ENCODE measurements at places on chromosomes 5 and 9.

DNA sequence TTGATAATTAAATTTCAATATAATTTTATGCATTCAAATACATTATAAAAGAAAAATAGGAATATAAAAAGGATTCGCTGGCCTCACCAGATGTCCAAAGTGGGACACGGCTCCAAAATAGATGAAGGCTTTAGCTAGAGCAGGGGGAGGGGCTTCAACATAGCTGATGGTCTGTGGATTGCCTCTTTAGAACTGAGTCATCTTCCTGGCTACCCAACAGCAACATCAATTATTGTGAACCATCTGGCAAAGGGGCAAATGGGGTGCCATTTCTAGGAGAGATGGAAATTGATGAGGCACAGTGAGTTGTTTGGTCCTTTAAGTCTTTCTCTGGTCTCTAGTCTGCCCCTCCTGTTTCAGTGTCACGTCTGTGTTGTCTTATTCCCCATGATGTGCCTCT is 44.2 kb upstream of the CD180 start:
- no peak for DNase-seq

DNA sequence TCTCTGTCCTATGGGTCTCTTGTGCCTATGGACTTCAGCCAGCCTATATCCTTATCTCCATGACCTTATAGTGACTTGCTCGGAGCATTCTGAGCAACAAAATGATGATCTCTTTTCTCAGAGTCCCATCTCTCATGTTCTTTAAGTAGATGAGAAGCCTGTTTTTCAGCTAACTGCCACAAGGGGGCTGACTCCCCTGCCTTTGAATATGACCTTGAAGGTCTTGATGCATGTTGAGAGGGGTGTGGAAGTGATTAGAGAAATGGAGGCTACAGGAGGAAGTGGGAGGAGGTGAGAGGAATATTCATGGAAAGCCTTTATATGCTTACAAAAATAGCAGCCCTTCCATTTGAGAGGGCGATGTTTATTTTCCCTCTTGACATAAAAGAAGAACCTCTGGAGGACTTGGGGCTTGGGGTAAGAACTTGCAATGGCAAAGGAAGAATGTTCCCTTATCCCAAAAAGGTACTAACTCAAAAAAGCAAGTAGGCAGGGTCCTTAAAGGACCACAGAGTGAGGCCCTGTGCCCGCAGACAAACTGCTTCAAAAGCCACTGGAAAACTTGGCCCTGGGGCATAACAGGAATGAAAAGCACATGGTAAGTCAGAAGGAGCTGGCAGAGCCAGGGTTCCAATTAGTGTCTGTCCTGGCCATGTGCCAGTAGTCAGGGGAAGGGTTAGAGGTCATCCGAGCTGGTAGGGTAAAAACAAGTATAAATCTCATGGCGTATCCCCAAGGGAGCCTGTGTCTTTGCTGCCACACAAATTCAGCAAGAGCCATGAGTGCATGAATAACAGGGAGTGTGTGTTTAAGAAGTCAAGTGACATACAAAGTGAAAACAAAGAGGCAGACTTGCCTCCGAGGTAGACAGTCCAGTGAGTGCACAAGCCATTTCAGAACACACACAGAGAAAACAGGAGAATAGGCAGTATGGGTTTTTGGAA is 39.1 kb downstream of the FGD3 start:
- no peak for DNase-seq

- no peak for DNase-seq
Measured at GRCh38 chr9:108113596-108113995, 624.0 kb upstream of the KLF4 start.

- DNase-seq = no peak
Measured at GRCh38 chr5:96822686-96823459, 15.1 kb upstream of the ERAP1 start.

DNA sequence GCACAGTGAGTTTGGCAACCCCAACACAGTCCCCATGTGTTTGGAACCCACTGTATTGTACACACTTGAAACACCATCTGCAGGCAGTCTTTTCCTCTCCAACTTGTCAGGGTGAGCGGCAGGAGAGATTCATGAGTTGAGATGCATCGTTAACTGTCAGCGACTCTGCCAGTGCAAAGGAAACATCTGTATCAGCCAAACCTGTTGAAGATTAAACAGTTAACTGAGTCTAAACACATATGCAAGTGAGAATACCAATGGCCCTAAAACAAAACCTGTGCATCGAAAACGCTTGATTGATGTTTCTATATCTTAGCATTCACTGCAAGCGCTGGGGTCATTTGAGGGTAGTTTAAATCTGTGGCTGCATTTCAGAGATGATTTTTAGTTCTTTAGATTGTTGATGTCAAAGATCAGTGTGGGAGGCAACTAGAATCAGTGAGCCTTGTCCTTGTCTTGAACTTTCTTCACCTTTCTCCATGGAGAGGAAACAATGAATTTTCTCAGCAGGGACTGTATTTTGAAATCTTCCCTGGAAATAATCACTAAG is 41.3 kb upstream of the PAM start:
- peak; percentile 83 for DNase-seq

DNA sequence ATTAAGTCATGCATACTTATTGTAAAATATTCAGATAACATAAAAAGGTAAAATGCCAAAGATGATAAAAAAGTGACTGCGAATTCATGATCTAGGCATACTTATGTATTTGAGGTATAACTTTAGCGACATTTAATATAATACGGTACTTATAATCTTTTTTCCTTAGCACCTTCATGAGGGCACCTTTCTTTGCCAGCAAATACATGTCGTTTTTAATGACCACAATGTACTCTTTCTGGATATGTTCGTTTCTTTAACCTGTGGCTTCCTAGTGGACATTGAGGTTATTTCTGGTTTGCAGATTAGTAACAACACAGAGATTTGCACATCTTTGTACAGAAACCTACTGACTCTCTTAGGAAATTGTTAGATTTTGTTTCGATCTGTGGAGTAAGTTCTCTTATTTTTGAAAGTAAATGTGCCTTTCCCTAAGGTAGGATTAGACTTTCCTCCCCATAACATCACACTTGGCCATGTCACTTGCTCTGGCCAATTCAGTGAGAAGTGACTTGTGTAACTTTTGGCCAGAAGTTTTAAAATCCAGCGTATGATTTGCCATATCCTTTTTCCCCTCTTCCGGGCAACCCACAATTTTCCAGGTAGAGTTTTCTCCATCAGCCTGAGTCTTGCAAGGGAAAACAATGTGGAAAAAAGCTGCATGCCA is 24.4 kb downstream of the ANKRD33B start:
- DNase-seq = no peak

DNA sequence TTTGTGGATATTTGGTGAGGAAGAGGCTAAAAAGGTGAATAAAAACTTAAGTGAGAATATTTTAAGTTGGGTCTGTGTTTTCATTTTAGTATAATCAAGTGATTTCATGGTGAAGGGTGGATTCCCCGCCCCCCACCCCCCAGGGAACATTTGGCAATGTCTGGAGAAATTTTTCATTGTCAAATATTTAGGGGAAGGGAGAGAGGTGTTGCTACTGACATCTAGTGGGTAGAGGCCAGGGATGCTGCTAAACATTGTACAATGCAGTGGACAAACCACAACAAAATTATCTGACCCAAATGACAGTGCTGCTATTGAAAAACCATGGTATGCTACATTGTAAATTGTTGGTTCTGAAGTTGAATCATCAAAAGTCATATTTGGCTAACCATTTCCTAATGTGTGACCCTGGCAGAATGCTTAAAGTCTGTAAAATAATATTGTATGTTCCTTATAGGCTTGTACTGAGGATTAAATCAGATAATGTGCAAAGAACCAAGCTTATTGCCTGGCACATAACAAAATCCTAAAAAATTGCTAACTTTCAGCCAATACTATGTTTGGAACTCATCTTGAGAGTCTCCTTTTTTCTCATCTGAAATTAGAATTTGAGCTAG is 5.6 kb downstream of the C5orf24 start:
- DNase-seq = peak; percentile 32

DNA sequence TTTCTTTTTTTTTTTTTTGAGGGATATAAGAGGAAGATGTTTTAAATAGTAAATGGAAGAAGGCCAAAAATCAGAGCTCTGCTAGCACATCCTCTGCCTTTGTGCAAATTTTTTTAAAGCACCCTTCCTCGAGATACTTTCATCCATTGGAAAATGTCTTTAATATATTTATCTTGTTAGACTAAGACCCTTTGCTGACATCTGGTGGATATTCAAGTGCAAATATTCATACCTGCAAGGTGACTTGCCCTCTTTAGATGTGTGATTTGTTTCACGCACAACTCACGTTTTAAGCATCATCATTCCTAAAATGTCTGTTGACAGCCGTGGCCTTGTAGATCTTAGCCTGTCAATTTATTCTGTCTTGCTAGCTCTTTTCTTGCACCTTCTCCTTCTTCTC is 258.5 kb downstream of the AGTPBP1 start:
- DNase-seq = no peak

DNA sequence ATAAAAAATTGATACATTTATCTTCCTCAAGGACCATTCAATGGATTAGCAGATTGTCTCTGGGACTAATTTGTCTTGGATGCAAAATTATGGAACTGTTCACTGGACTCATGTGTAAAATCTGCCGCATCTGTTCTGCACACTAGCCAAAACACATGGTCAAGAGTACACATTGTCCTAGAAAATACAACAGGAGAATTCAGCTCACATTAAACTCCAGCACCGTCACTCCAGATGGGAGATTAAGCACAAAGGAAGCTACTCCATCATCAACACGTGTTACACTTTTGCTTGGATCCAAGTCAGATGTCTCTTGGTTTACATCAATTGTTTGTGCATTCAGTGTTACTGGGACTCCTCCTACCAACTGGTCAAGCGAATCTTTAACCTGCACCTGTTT is 28.8 kb downstream of the C5 start:
- DNase-seq = no peak

- no peak for DNase-seq
Measured at GRCh38 chr5:117263231-117263630, 688.6 kb upstream of the SEMA6A start.

DNA sequence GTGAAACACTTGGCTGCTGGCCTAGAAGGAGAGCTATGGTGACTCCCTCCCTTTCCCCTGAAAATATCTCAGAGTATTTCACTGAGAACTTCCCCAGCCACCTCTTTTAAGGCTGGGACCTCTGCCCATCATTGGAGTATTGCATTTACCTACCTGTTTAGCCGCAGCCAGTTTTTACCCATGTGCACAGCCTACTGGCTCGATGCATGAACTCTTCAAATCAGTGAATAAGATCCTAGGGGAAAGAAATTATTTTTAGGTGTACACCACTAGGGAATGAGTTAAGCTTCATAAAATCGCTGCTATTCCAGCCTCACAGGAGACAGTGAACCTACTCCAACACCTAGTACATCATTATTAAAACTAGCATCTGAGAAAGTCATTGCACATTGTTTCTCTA is 16.8 kb upstream of the FAM174A start:
- DNase-seq = no peak

GRCh38 chr9:134342746-134343115 is 16.5 kb downstream of the RXRA start:
- no peak for DNase-seq

GRCh38 chr9:81268048-81268447 is 421.3 kb downstream of the TLE1 start:
- DNase-seq = no peak

GRCh38 chr9:92737216-92737606 is 27.4 kb downstream of the BICD2 start:
- no peak for DNase-seq

DNA sequence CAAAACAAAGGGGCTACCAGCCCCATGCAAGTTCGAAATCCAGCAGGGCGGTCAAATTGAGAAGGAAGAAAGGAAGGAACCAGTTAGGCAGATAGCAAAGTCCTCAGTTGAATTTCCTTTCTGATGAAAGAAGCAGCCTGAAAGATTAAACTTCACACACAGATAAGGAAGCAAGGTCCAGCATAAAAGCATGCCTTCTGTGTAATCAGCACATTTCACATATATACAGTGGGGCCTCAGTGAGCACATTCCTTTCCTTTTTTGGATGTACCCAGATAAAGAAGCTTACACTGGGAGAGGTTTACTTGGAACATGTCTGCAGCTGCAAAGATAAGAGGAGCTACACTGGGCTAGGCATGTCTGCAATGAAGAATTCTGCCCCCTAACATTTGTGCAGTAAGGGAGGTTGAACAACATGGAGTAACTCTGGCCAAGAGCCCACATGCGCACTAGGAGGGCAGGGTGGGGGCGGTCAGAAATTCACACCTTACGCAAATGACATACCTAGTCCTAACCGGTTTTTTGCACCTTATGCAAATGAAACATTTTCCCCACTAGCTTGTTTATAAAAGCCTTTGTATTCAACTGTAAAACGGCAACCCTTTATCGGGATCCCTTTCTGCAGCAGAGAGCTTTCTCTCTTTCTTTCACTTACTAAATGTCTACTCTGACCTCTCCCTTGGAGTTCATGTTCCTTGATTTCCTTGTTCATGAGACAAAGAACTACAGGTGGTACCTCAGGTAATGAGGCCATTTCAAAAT is 149.7 kb upstream of the FBXL17 start:
- DNase-seq = no peak

DNA sequence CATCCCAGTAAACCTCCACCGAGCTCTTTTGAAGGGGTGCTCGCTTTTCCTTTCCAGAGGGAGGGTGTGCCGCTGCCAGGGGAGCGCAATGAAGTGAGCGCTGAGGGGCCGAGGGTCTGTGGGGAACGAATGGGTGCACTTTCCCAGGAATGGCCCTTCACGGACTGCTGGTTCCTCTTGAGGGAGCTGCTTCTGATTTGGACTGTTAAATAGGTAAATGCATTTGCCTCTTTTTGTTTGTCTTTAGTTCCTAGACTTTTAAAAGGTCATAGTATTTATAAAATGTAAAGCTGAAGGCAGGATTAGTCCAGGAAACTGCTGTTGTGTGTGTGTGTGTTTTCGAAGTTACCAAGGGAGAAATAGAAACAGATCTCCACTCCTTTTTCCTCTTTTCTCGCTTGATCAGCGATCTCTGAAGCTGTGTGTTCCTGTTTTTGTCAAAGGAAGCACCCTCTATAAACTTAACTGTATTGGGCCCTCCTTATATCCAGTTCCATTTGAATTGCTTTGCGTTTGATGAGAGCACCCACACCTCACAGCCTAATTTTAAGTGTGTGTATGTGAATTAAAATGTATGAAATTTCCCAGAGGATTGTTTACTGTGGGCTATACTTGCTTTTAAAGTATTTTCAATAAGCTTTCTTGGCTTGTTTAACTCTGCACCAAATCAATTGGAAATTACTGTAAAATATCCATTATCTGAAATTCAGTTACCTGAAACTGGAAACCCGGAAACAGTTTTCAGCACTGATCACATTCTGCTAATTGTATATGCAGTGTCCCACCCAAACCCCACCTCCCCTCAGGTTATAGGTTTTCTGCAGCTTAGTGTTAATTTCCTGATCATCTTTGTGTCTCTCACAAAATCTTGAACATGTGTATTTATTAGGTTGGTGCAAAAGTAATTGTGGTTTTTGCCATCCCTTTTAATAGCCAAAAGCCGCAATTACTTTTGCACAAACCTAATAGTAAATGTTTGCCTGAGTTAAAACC is 966 bp downstream of the SNX2 start:
- DNase-seq = no peak

- DNase-seq = peak; percentile 47
Measured at GRCh38 chr5:116766470-116766947, 191.9 kb upstream of the SEMA6A start.

DNA sequence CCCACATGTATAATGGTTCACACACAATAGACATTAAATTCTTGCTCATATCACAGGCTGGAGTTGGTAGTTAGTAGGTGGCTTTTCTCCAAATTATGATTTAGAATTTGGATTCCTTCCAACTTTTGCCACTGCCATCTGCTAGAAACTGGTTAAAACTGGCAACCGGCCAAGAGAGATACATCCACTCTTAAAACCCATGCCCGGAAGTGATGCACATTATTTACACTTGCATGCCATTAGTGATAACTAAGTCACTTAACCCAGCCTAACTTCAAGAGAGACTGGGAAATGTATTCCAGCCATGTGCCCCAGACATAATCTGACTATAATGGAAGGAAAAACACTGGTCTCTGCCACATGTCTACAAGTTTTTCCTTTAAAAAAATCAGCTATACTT is 395.7 kb upstream of the SEMA6A start:
- DNase-seq = no peak

Data from Caki2 (cell line).